MCF 10A (cell line): ENCODE measurements at places on chromosomes 7 and 10.
A peak's percentile ranks its signal among the peaks of the same experiment; 100 is the strongest.

- DNase-seq, result no peak
These were observed 20.5 kb downstream of the ASNS start for GRCh38 chr7:97851683-97852082.

GRCh38 chr10:102629661-102630614 lies 14.3 kb upstream of the TRIM8 start:
- DNase-seq, result peak; percentile 57

GRCh38 chr10:15630353-15630752 lies 89.4 kb downstream of the ITGA8 start:
- DNase-seq, result no peak

DNA sequence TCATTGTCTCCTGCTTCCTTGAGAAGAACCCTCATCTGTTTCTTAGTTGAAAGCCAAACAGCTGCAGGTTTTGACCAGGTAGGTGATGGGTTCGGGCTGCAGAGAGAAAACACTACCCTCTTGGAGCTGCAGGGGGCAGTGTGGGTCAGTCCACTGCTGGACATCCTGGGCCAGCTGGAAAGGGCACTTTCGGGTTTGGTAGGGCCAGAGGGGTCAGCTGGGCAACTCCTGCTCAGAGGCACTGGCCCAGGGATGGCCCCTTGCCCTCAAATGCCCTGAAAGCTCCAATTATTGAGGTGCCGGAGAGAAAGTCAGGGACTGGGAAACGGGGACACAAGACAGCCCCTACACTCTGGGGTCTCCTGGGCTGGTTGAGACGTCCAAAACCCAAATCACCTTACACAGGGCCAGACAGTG lies 90.7 kb downstream of the MKI67 start:
- DNase-seq, result peak; percentile 64

- no peak for DNase-seq
These were observed 45.0 kb downstream of the CDK1 start for GRCh38 chr10:60823324-60823723.

- peak; percentile 48 for DNase-seq
These were observed 60.0 kb downstream of the VSTM4 start for GRCh38 chr10:49055221-49055849.

GRCh38 chr7:107922886-107923285 lies 31.9 kb downstream of the DLD start:
- DNase-seq, result no peak

DNA sequence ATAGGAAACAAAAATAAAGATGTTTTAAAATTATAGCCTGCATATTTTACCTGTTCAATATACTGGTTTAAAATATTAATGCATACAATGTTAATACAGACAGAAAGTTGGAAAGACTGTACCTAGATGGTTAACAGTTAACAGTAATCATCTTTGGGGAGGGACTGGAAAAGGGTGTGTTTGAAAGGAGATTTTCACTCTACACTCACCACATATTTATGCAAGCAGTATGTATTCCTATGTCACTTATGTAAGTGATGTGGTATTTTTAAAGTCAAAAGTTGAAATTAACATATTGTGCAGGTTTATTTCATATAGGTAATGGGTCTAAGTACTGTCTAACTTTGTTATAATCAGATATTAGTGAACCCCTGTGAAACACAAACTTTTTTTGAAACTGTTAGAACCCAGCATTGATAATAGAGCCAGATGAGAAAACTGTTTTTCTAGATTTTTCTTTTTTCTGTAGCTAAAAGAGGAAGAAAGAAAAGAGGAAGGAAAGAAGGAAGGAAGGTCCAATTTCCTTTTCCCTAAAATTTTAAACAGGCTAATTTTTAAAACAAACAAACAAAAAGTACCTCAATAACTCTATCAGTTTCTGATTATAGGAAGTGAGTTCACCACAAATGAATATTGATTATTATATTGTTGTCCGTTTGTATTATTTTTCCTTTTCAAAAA lies 9.0 kb upstream of the STARD3NL start:
- DNase-seq, result no peak

DNA sequence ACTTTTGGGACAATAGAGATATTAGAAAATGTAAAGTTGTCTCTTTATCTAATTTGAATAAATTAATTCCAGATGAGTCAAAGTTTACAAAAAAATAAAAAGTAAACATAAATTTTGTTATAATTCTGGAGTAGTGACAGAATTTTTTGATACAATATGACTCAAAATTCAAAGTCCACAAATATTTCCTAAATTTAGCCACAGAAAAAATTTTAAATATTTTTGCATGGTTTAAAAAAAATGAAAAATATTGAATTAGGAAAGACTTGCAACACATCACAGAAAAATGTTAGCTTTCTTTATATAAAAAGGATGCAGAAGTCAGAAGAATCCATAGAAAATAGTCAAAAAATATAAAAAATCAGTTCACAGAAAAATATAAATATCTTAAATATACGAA lies 117.7 kb downstream of the ARHGAP21 start:
- DNase-seq, result no peak
